ENCODE measurements at places on chromosomes 1 and 21.

- no peak for DNase-seq
These were observed 28.4 kb downstream of the WDR26 start for GRCh38 chr1:224406216-224406615.

GRCh38 chr21:45293726-45294401 is 6.2 kb upstream of the POFUT2 start:
- no peak for DNase-seq

DNA sequence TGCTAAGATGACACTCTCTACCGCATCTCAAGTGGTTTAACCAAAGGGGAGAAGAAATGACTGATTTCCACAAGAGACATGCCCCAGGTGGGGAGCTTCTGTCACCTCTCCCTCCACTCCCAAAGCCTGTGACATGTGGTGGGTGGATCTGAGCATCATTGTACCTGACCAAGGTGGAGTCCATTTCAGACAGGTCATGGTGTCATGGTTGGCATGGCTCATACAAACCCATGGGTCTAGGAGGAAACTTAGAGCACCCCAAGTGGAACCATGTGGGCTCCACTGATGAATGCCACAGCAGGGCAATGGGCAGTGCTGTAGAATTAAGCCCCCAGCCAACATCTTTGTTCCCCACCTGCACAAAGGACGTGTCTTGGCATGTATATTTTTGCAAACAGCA is 131.5 kb upstream of the EDN2 start:
- DNase-seq: no peak

- no peak for DNase-seq
These were observed 45.9 kb upstream of the EDN2 start for GRCh38 chr1:41530411-41530810.

GRCh38 chr1:183094351-183094750 is 71.1 kb downstream of the LAMC1 start:
- DNase-seq: no peak

DNA sequence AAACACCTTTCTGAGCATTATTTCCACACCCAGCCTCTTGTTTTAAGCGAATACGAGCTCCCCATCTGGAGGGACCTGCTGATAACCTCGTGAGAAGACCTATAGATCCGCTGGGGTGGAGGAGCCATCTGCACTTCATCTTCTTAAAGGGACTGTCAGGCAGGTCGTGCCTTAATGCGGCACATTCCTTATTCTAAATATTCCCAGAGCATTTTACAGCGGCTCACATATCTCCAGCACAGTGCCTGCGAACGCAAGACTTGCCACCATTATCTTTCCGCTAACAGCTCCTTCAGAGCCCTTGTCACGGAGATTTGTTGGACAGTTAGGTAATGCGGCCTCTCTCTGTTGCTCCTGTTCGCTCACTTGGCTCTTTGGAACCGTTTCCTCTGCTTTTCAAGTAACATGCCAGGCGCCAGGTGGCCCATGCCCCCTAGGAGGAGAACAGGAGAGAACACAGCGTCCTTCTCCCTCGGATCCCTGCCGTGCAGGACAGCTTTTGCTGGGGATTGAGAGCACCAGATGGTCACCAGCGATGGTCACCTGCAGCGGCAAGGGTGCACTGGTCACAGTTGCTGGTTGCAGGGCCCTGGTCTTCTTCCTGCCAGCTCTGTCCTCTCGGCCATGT is 162.4 kb downstream of the PGBD5 start:
- no peak for DNase-seq

DNA sequence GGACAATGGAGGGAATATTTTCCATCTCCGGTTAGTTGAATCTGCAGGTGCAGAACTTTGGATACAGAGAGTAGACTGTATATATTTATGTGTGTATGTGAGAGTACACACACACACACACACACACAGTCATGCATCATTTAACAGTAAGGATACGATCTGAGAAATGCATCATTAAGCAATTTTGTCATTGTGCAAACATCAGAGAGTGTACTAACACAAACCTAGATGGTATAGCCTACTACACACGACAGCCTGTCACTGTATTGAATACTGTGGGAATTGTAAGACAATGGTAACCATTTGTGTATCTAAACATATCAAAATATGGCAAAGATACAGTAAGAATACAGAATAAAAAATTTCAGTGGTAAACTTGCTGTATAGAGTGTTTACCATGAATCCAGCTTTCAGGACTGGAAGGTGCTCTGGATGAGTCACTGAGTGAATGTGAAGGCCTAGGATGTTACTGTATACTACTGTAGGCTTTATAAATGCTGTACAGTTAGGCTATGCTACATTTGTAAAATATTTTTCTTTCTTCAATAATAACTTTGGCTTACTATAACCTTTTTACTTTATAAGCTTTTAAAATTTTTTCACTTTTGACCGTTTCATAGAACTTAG is 138.5 kb downstream of the ZZZ3 start:
- no peak for DNase-seq

DNA sequence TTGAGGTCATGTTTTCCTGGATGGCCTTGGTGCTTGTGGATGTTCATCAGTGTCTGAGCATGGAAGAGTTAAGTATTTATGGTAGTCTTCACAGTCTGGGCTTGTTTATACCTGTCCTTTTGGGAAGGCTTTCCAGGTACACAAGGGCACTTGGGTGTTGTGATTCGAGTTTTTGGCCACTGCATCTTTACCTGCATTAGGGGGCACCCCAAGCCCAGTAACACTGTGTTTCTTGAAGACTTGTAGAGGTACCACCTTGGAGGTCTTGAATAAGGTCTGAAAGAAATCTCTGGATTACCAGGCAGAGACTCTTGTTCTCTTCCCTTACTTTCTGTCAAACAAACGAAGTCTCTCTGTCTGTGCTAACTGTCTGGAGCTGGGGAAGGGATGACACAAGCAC is 34.4 kb upstream of the ROR1 start:
- no peak for DNase-seq

GRCh38 chr1:182147136-182147820 is 85.8 kb upstream of the ZNF648 start:
- no peak for DNase-seq

- no peak for DNase-seq
These were observed 5.6 kb downstream of the PRDX1 start for GRCh38 chr1:45516036-45516435.

- no peak for DNase-seq
These were observed 14.8 kb downstream of the IL6R start for GRCh38 chr1:154419620-154420571.

- DNase-seq: no peak
These were observed 23.0 kb downstream of the RUNX1 start for GRCh38 chr21:35026153-35026500.

GRCh38 chr1:40825435-40825788 is 36.8 kb downstream of the CITED4 start:
- DNase-seq: no peak

DNA sequence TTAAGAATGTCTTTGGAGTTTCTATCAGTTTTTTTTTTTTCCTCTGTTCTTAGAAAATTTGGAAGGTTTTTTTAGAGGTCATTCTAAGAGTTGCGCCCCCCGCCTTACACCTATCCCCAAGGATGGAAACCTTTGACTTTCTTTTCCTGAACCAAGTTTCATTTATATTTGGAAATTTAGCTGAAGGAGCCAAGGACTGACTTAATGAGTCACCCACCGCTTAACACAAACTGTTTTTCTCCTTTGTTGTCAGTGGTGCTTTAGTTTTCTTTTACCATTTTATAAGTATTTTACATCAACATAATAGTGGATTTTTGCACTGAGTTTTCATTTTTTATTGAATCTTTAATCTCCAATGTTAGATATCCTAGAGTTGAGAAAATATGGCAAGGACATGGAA is 25.3 kb downstream of the USP25 start:
- DNase-seq: no peak

DNA sequence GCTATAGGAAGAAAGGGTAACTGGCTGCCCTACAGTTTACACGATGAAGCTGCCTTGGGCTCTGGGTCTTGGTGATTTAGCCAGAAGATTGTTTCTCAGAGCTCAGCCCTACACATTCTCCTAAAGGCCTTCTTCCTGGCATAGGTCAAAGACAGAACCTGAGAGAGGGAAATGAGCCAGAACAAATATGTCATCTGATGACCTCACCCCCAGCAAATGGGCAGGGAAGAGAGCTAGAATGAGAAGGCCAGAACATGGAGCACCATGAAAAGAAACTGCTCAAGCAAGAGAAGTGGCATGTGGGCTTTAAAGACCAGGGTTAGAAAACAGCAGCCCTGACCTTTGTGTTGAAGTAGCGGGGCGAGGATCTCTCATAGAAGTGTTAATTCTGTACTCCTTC is 5.5 kb upstream of the ILDR2 start:
- no peak for DNase-seq

GRCh38 chr1:32413507-32414185 is 19.4 kb upstream of the BSDC1 start:
- DNase-seq: no peak

DNA sequence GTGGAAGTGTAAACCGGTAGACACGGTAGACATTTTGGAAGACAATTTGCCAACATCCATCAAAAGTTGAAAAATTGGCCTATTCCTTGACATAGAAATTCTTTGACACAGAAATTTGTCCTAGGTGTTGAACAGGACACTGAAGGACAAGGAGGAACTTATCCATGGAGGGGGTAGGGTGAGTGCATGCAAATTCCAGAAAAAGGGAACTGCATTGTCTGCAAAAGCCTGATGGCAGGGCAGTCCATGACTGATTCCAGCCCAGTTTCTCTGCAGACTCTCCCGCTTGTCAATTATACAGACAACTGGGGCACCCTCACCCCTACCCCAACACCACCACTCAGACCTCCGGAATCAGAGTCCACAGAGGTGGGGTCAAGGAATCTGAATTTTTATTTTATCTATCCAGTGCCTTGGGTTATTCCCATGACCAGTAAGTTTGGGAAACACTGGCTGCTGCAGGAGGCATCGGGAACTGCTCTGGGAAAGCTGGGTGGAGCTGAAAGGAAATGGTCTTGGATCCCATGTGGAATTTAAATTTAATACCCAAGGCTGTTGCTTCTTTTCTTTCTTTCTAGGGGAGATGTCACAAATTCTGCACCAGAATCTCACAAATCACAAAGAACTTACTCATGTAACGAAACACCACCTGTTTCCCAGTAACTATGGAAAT is 103.3 kb upstream of the SLC45A1 start:
- no peak for DNase-seq

GRCh38 chr1:150543500-150544143 is 5.6 kb upstream of the ADAMTSL4 start:
- no peak for DNase-seq

GRCh38 chr1:248187363-248187762 is 9.7 kb upstream of the OR2M3 start:
- DNase-seq: no peak

GRCh38 chr1:113390871-113391648 is 745 bp downstream of the MAGI3 start:
- peak; percentile 35 for DNase-seq

GRCh38 chr21:36149788-36150711 is 6.6 kb upstream of the DOP1B start:
- DNase-seq: peak; percentile 10

- no peak for DNase-seq
These were observed 9.3 kb downstream of the SPATA45 start for GRCh38 chr1:212838145-212838544.

DNA sequence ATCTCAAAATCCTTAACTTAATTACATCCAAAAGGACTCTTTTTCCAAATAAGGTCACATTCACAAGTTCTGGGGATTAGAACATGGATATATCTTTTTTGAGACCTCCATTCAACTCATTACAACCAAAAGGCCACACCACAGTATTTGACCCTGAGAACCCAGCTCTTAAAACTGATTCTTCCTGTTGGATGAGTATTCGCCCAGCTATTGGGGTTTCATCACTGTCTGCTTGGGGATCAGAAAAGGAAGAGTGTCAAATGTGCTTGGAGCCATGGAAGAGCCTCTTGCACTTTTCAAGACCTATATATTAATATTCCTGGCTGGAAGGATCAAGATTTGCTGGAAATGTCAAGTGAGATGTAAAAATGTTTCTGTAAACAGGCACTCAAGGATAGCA is 5.4 kb upstream of the TINAGL1 start:
- DNase-seq: no peak

DNA sequence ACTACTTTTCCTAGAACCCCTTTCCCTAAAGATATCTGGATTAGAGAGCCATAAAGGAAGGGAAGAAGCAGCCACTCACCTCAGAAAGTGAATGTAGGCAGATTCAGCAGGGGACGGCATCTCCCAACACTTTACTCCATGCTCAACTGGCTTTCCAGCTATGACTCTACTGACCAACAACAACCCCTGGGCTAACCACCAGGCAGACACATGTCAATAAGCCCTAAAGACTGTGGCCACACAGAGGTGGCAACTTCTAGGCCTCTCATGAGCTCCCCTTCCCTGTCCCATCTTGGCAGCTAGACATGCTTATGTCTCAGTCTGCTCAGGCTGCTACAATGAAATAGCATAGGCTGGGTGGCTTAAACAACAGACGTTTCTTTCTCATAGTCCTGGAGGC is 214.0 kb upstream of the ZP4 start:
- no peak for DNase-seq

DNA sequence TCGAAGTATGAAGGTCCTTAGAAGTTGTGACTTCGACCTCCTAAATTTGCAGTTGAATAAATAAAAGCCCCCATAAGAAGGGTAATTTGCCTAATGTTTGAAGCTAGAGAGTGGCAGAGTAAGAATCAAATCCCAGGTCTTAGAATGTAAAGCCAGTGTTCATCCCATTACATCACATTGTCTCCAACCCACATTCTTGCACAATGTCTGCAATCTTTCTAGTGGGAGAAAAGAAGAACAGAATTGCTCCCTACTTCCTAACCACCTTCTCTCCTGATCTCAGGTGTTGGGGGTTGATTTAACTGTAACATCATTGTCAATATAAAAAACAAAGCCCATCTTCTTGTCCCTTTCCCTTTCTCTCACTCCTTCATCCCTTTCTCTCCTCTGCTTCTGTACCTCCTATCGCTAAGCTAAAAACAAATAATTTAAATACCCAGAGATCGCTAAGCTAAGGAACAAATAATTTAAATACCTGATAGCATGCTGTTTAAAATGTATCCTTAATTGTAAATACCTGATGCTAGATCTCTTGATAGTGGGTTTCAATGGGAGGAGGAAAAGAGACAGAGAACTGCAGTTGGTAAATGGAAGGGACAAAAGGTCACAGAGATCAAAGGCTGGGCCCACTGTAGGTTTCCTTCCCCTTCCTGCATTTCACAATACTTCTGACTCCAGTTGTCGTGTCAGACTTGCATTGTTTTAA is 32.1 kb upstream of the CCDC190 start:
- DNase-seq: no peak

DNA sequence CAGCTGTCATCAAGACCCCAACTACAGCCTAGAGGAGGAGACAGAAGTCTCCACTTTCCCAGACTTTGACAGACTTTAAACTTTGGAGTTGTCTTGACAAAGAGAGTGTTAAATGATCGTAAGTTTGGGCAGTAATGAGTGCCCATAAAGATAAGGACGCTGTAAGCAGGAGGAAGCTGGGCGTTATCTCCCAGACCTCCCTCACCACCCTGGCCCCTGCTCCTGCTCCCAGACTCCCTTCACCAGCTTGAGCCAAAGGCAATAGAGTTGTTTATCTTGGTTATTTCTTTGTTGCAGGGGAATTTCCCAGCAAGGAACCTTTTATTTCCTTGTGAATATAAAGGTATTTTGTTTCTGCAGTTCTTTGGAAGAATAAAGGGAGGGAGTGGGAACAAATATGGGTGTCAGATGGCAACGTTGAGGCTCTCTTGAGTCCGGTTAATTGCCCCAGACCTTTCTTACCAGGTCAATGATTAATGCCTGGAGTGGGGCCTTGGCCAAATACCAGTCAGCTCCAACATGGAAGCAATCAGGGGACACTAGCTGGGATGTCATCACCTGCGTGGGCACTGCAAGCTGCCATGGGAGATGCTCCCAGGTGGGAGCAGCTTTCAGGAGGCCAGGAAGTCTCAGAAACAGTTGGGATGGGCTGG is 4.4 kb downstream of the PIGR start:
- no peak for DNase-seq

GRCh38 chr1:62436039-62436465 is 797 bp upstream of the USP1 start:
- no peak for DNase-seq

Data from nucleus accumbens (tissue), 56 donors.